AG08395 (cell line): ENCODE measurements at places on chromosomes 12 and 14.

DNA sequence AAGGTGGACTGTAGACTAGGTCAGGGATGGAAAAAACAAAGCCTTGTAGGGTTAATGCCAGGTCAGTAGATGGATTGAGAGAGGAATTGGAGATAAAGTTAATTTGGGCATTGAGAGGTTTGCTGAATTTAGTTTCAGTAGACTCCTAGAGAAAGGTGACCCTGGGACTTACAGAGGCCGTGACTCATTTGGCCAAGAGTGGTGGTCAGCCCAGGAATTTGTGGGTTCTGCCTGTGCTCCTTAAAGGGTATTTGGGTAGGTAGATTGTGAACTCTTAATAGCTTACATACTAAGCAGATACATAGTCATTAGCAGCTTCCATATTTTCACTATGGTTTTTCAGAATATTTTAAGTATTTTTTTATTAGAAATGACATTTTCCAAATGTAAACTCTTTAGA lies 21.8 kb downstream of the PLEKHA5 start:
- no peak for DNase-seq

- no peak for DNase-seq
Measured at GRCh38 chr14:96805956-96806355, 8.8 kb downstream of the VRK1 start.

DNA sequence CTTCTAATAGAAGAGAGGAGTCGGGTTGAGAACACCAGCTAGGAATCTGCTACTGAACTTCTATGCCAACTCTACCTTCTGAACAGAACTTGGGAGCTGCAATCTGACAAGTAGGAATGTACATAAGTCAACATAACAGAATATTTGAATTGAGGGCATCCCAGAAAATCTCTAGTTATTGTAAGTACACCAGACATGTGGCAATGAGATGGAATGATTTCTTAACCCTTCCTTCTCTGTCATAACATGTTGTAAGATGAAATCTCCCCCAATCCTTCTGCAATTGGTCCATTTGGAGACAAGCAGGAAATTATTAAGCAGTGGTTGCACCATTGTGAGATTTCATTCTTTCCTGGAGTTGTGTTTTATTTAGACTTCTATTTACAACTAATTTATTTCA lies 68.7 kb upstream of the TMPO start:
- DNase-seq, result no peak

DNA sequence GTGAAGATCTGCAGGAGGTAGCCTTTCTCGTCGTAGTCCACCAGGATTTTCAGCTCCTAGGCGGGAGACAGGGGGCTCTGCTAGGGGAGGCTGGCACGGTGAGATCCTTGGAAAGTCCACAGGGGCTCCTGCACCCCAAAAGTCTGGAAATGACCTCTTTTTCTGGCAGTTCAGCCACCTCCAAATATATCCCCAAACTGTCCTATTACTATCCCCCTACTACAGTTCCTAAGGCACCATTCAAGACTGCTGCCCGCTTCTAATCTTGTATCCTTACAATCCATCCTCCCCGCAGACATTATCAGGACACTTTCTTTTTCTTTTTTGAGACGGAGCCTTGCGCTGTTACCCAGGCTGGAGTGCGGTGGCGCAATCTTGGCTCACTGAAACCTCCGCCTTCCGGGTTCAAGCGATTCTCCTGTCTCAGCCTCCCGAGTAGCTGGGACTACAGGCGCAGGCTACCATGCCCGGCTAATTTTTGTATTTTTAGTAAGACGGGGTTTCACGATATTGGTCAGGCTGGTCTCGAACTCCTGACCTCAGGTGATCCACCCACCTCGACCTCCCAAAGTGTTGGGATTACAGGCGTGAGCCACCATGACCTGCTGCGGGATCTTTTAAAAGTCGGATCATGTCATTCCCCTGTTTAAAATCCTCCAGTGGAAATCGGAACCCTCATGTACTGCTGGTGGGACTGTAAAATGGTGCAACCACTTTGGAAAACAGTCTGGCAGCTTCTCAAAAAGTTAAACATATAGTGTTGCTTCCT lies 18.5 kb downstream of the HPD start:
- no peak for DNase-seq

DNA sequence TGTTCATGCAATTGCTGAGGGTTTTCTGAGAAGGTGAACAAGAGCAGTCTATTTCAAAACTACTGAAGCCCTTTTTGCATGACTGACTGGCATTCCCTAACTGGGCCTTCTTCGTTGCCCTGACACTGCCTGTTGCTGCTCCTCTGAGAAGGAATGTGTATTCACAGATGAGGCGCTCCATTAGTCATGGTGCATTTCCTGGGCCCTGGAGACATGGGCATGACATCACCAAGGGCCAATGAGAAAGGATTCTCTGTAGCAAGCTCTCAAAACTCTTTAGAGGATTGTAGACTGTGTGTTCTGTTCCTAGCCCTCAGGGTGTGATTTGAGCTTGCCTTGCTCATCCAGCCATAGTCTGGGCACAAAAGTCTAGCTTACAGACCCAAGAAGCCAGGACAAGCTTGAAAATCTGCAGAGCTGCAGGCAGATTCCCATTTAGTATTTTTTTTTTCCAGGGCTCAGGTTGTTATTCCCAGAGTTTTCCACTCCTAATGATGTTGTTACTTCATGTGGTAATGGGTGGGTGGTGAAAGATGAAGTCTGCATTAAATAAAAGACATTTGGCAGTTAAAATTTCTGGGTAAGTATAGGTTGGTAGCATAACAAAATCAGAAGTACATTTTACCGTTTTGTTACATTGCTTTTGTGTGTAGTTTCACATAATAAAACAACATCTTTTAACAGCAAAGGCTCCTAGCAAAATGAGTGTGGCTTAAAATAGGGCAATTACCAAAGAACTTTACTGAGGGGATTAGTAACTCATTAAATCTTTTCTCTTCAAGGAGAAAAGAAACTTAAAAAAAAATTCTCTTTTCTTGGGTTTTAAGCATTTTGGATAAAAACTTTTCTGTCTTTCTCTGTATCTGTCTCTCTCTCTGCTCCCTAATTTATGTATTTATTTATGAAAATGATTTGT lies 318.4 kb downstream of the RAD51B start:
- DNase-seq, result peak; percentile 83

- no peak for DNase-seq
Measured at GRCh38 chr14:63895510-63895909, 42.7 kb downstream of the SYNE2 start.

DNA sequence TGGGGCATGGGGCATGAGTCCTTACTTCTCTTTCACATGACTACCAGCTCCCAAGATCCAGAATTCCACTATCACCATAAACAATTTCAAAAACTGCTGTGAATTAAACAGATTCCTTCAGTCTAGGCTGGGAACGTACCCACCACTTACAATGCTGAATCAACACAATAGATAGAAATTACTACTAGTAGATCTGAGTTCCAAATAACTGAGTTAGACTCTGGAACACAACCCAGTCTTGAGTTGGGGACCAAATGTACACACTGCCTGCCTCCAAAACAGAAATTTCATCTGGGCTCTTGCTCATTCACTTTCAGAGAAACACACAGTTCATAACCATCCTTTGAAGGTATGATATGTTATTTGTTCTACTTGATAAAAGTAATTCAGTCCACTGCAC lies 8.9 kb downstream of the CORO1C start:
- DNase-seq, result no peak

DNA sequence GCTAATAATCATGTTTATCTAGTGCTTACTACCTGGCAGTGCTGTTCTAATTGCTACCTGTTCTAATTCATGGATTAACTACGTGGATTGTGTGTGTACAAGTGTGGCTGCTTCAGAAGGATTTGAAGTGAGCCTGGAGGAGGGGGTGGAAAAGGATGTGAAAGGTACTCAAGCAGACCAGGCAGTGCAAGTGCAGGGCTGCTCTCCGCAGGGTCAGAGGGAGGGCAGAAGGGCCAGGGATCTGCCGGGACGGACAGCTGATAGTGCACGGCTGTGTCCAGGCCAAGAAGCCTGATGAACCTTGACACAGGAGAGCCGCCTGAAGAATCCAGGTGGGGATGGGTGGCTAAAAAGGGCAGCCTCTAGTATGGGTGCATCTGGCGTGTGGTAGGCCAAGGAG lies 28.5 kb downstream of the PIWIL1 start:
- DNase-seq, result no peak

DNA sequence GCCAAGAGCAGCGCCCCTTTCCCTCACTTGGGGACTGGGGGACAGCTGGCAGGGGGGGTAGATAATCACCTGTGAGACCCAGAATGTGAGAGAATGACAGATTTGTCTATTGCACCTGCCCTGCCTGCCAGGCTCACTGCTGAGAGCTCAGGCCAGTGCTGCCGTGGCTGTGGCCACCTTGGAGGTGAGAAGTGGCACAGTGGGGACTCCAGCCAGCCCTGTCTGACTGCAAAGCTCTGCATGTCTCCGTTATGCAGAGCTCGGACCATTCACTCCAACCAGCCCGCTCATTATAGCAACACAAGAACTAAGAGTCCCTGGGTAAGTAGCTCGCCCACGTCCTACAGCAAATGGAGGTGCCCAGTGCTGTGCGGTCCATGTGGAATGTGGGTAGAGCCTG lies 88.8 kb downstream of the DICER1 start:
- DNase-seq, result no peak

DNA sequence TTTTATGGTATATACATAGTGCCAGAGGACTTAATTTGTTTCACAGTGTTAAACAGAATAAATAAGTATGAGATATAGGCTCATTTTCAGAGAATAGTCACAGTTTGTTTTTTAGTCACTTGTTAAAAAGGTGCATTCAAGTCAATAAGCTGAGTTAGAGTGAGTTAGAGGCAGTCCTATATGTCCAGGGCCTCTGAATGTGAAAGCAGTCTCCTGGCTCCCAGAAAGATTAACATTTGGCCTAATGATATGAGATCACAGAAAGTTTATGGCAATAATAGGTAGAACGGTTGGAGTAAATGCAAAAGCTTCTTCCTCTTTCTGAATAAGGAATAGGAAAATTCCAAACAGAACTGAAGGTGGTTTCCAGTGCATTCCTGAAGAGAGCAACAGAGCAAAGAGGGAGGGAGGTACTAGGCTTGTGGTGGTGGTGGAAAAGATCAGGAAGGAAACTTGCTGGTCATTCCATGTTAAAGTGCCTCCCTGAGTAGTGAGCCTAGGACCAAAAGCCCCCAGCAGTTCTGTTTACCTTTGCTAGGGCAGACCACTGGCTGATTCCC lies 54.4 kb downstream of the SLC38A4 start:
- peak; percentile 49 for DNase-seq
